ENCODE measurements at places on chromosomes 11 and 22. TPM values are rescaled to one million over a fixed set of nuclear protein-coding genes. Genes with fewer than 3 reads are reported as not detected.
A peak's percentile ranks its signal among the peaks of the same experiment; 100 is the strongest.

GRCh38 chr22:40890881-40891280 lies 29.0 kb upstream of the DNAJB7 start:
- no peaks in the 10 kb centered on the region for H3K27me3 ChIP-seq
- no peak overlapping the region for H3K27ac ChIP-seq
- peaks cover 7% of the 10 kb centered on the region for H3K36me3 ChIP-seq
- no peaks in the 10 kb centered on the region for H3K4me1 ChIP-seq

DNA sequence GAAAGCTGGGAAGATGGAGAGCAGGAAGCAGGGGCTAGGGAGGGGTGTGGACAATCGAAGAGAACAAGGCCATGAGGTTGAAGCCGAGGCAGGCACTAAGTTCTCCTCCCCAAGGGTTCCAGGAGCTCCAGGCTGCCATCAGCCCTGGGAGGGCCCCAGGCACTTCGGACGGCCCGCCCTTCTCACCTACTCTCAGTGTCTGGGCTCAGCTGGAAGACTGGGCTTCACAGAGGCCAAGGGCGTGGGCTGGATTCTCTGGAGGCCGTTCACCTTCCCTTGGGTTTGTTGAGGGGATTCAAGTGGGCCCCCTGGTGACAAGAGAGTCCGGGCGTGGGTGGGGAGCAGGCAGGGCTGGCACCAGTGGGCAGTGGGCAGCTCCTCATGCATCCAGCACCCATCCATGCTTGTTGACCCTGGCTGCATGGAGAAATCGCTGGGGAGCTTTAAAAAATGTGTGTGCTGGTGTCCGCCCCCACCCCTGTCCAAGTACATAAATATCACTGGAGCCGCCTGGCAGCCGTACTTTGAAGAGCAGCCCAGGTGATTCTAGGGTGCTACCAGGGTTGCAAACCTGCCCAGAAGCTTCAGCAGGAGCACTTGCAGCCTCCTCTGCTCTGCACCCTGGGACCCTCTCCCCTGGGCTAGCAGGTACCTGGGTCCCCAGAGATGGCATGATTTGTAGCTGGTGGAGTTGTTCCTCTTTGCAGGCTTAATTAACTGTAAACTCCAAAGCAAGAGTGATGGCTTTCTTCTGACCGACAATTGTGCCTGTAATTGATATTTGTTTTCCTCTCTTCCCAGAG lies 74.3 kb downstream of the RTL6 start:
- no peak overlapping the region for H3K27ac ChIP-seq
- DNase-seq = no peak
- peaks cover 4% of the 10 kb centered on the region for H3K36me3 ChIP-seq
- H3K4me3 ChIP-seq = no peak overlapping the region
- H3K4me1 ChIP-seq = peaks cover 11% of the 10 kb centered on the region
- peaks cover 7% of the 10 kb centered on the region for H3K27me3 ChIP-seq

Gene PATE2
- total RNA-seq = 0.70 TPM

DNA sequence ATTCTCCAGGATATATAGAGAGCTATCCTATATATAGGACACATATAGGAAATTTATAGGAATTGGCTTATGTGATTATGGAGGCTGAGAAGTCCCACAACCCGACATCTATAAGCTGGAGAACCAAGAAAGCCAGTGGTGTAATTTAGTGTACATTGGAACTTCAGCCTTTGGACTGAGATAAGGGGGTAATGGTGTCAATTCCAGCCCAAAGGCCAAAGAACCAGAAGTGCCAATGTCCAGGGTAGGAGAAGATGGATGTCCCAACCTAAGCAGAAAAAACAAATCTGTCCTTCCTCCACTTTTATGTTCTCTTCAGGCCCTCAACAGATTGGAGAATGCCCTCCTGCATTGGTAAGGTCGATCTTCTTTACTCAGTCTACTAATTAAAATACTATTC lies 25.5 kb upstream of the SMCO4 start:
- H3K27me3 ChIP-seq = no peaks in the 10 kb centered on the region
- no peak overlapping the region for H3K27ac ChIP-seq
- no peaks in the 10 kb centered on the region for H3K36me3 ChIP-seq
- H3K4me1 ChIP-seq = no peaks in the 10 kb centered on the region
- no peak overlapping the region for H3K4me3 ChIP-seq

Gene SEC14L6
- 3.3 TPM for total RNA-seq

GRCh38 chr11:20131788-20132666 lies 28.2 kb downstream of the DBX1 start:
- H3K4me3 ChIP-seq = peak overlapping the region; percentile 4
- peaks cover 65% of the 10 kb centered on the region for H3K27me3 ChIP-seq
- no peaks in the 10 kb centered on the region for H3K36me3 ChIP-seq
- peaks cover 5% of the 10 kb centered on the region for H3K4me1 ChIP-seq
- peak; percentile 67 for DNase-seq

Gene MUC5B
- total RNA-seq = 0.42 TPM

- no peak overlapping the region for H3K4me3 ChIP-seq
- H3K27ac ChIP-seq = peak overlapping the region; percentile 27
- no peak for DNase-seq
- no peaks in the 10 kb centered on the region for H3K27me3 ChIP-seq
- H3K4me1 ChIP-seq = peaks cover 9% of the 10 kb centered on the region
- no peaks in the 10 kb centered on the region for H3K36me3 ChIP-seq
Observed at GRCh38 chr11:1773994-1774550, 10.3 kb upstream of the CTSD start.

DNA sequence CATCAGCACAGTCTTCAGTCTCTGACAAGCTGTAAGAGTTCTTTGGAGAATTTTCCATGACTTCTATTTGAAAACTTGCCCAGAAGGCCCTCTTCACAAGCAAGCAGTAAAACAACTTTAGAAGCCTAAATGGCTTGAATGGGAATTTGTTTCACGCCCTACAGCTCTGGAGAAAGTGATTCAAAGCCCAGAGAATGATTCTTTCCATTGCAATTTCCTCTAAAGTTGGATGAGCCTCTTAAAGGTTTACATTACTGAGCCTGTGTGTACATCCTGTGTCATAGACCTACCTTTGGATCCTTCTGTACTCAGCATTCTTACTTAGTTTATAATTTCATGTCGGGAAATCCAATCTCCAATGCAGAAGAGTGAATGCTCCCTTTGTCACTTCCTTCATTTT lies 6.8 kb upstream of the OR8B3 start:
- no peaks in the 10 kb centered on the region for H3K4me1 ChIP-seq
- H3K27me3 ChIP-seq = peaks cover 13% of the 10 kb centered on the region
- H3K36me3 ChIP-seq = no peaks in the 10 kb centered on the region
- H3K27ac ChIP-seq = no peak overlapping the region
- DNase-seq = no peak

- H3K36me3 ChIP-seq = peaks cover 8% of the 10 kb centered on the region
- no peak overlapping the region for H3K4me3 ChIP-seq
- H3K27me3 ChIP-seq = no peaks in the 10 kb centered on the region
- no peak overlapping the region for H3K27ac ChIP-seq
- no peak for DNase-seq
Observed at GRCh38 chr11:121265586-121265985, 27.0 kb upstream of the SC5D start.

Gene OR4C46
- not detected for total RNA-seq

Gene PARVB
- total RNA-seq = 21.8 TPM

Gene TCN1
- not detected for total RNA-seq

GRCh38 chr11:130513132-130513531 lies 64.7 kb downstream of the ADAMTS15 start:
- H3K36me3 ChIP-seq = peaks cover 3% of the 10 kb centered on the region
- peaks cover 27% of the 10 kb centered on the region for H3K4me1 ChIP-seq
- H3K27ac ChIP-seq = no peak overlapping the region
- no peak overlapping the region for H3K4me3 ChIP-seq

DNA sequence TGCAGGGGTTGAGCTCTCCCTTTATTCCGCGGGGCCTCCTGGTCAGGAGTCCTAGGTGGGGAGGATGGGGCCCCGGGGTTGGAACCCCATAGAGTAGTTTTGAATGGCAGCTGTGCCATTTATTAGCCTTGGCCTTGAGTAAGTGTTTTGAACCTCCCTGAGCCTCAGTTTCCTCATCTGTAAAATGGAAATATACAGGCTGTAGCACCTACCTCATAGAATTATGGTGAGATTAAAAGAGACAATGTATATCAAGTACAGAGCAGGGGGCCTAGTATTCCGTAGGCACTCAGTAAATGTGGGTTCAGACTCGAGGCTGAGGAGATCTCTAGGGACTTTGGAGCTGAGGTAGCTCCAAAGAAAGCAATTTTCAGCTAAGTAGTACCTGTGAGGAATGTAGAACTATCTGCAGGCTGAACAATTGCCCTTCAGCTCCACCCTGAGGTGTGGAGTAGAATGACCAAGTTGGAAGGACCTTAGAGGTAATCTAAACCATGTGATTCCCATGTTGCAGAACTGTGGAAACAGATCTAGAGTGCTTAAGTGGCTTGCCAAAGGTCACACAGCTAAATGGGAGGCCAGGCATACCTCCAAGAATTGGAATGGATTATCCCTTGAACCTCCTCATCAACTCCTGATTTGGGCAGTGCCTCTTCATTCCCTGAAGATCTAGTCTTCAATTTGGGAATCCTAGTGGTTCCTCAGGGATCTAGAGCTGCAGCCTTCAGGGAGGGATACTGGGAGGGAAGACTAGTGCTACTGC lies 682 bp downstream of the PGAP2 start:
- no peaks in the 10 kb centered on the region for H3K36me3 ChIP-seq
- H3K4me3 ChIP-seq = peak overlapping the region; percentile 95
- H3K27me3 ChIP-seq = no peaks in the 10 kb centered on the region
- no peak for DNase-seq

DNA sequence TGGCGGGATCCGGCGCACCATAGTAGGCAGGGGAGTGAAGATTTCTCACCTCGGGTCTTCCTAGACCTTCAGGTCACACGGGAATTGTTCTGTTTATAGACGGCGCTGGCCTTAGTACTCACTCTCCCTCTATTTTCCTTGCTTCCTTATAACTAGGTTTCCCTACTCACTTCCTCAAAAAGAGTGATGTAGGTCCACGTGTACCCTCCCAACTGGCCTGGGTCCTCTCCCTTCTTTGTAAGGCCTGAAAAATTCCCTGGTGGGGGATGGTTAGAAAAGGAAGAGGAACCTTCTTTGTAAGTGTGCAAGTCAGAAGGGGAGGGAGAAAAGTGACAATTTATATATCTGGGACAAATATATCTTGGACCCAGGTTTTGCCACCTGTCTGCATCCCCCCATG lies 2.9 kb upstream of the TMEM9B start:
- peaks cover 25% of the 10 kb centered on the region for H3K4me1 ChIP-seq
- H3K27ac ChIP-seq = no peak overlapping the region
- no peaks in the 10 kb centered on the region for H3K36me3 ChIP-seq
- no peak for DNase-seq

Gene NUP98
- 104 TPM for total RNA-seq

DNA sequence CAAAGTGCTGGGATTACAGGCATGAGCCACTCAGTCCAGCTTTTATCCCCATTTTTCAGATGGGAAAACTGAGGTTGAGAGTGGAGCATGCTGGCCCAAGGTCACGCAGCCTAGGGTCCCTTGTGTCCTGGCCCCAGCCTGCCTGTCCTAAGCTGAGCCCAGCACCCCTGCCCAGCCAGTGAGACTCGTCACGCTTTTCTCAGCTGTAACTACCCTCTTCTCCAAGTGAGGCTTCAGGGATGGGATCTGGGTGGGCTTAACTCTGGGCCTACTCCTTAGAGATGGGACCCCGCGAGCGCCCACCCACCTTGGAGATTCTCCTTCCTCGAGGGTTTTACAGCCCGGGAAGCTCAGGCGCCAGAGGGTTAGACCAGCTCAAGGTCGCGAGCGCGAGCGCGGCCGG lies 390 bp upstream of the TMEM151A start:
- H3K36me3 ChIP-seq = no peaks in the 10 kb centered on the region
- peak overlapping the region; percentile 90 for H3K4me3 ChIP-seq
- H3K27ac ChIP-seq = no peak overlapping the region
- H3K4me1 ChIP-seq = peaks cover 33% of the 10 kb centered on the region

Gene LRRC74B
- not detected for total RNA-seq

DNA sequence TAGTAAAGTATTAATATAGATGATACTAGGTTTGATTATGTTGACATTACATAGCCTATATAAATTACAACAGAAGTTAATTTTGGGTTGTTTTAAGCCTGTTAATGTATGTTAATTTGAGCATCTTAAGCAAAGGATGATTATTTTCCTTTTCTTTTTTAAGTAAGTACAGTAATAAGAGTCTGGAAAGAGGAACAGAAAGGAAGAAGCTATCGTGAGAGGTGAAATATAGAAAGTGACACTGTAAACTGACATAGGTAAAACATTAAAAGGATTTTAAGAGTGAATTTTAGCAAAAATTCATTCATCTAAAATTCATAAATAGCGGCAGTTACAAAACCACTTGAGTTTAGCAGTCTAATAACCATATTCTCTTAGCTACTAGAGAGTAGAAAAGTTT lies 45.5 kb downstream of the FAR1 start:
- peaks cover 4% of the 10 kb centered on the region for H3K4me1 ChIP-seq
- H3K36me3 ChIP-seq = peaks cover 13% of the 10 kb centered on the region
- no peak overlapping the region for H3K4me3 ChIP-seq
- no peaks in the 10 kb centered on the region for H3K27me3 ChIP-seq

Gene EFCAB6
- total RNA-seq = 2.3 TPM

- no peak for DNase-seq
- H3K27me3 ChIP-seq = peaks cover 25% of the 10 kb centered on the region
- H3K36me3 ChIP-seq = no peaks in the 10 kb centered on the region
- H3K27ac ChIP-seq = no peak overlapping the region
Observed at GRCh38 chr11:27886857-27887256, 186.6 kb upstream of the BDNF start.

Gene MS4A7
- not detected for total RNA-seq

Gene OR5D13
- total RNA-seq = not detected

GRCh38 chr11:8671193-8671612 lies 11.3 kb downstream of the TRIM66 start:
- H3K27me3 ChIP-seq = no peaks in the 10 kb centered on the region
- H3K27ac ChIP-seq = peak overlapping the region; percentile 93
- H3K4me1 ChIP-seq = peaks cover 23% of the 10 kb centered on the region
- peaks cover 3% of the 10 kb centered on the region for H3K36me3 ChIP-seq
- peak overlapping the region; percentile 76 for H3K4me3 ChIP-seq
- DNase-seq = peak; percentile 40

GRCh38 chr22:20056696-20057386 lies 23.2 kb upstream of the DGCR8 start:
- H3K27ac ChIP-seq = no peak overlapping the region
- H3K36me3 ChIP-seq = peaks cover 3% of the 10 kb centered on the region
- H3K4me1 ChIP-seq = peaks cover 7% of the 10 kb centered on the region

- H3K4me1 ChIP-seq = peaks cover 12% of the 10 kb centered on the region
- H3K36me3 ChIP-seq = peaks cover 3% of the 10 kb centered on the region
- H3K27ac ChIP-seq = no peak overlapping the region
- no peak for DNase-seq
- no peak overlapping the region for H3K4me3 ChIP-seq
- H3K27me3 ChIP-seq = peaks cover 2% of the 10 kb centered on the region
Observed at GRCh38 chr11:11732116-11732515, 109.7 kb upstream of the USP47 start.
